ENCODE measurements at places on chromosomes 12 and 14.

DNA sequence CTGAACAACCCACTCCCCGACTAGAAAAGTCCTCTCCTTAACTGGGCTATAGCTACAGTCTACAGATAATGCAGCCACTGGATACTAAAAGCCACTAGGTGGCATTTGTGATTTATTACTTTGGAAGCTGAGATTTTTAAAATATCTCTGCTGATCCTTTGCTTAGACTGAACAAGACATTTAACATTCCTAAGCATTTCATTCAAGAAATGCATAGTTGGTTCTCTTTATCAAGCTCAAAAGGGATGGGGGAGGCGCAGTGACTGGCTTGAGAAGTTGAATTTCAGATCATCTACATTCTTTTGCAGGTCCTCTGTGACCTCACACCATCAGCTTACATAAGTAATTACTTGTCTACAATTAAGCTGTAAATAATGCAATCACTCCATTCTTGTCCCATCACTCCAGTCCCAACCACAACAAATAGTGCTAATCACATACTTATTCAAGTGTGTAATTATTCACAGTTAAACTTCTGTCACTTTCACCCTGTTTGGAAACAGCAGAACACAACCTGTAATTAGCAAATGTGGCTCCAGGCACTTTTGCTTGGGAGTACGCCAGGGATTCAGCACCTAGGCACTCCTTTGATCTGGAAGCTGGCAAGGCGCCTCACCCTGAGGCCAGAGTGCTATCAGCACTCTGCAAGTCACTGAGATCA is 203.6 kb downstream of the NOVA1 start:
- no peak for DNase-seq

DNA sequence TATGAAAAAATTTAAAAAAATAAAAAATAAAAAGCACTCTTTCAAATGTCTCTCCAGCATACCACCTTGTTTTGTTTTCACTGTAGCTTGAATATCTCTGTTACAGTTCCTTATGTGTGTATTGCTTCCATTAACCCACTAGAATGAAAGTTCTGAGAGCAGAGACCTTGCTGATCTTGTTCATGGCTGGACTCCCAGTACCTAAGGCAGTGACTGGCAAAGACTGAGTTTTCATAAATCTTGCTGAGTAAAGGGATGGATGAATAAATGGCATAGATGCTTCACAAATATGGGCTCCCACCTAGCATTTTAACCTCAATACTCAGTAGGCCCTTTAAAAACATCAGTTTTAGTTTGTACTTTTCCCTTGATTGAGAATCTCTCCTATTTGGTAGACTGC is 915.9 kb downstream of the DIO2 start:
- no peak for DNase-seq

DNA sequence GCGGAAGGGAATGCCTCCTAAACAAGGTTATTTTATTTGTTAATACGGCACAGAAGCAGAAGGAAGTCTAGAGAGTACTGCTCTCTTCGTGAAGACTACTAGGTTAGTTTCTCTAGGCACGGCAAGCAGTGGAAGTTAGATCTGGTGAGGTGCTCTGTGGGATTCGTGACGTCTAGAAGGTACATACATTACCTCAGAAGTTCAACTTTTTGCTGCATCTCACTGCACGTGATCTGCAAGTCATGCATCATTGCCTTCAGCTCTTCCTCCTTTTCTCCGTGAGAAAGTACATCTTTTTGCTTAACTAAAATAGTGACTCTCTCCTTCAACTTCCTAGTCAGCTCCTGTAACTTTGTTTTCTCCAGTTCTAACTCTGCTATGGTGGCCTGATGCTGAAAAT is 74.7 kb downstream of the NIN start:
- no peak for DNase-seq

DNA sequence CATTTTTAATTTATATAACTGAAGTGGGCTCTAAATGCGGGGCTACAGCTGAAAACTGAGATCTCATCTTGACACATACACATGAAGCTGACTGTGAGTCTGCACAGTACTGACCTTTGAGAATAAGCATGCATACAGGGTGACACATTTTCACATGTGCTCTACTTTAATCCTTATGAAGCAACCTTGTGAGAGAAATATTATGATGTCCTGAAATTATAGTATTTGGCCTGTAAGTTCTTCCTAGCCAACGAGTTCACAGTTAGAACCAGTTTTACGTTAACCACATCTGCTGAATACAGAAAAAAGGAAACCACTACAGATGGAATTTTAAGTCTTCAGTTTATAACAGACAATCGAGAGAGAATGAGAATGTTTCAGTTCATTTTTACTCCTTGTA is 70.3 kb downstream of the SPPL3 start:
- no peak for DNase-seq

- DNase-seq = no peak
Observed at GRCh38 chr14:61761557-61761956, 663 bp upstream of the SNAPC1 start.

DNA sequence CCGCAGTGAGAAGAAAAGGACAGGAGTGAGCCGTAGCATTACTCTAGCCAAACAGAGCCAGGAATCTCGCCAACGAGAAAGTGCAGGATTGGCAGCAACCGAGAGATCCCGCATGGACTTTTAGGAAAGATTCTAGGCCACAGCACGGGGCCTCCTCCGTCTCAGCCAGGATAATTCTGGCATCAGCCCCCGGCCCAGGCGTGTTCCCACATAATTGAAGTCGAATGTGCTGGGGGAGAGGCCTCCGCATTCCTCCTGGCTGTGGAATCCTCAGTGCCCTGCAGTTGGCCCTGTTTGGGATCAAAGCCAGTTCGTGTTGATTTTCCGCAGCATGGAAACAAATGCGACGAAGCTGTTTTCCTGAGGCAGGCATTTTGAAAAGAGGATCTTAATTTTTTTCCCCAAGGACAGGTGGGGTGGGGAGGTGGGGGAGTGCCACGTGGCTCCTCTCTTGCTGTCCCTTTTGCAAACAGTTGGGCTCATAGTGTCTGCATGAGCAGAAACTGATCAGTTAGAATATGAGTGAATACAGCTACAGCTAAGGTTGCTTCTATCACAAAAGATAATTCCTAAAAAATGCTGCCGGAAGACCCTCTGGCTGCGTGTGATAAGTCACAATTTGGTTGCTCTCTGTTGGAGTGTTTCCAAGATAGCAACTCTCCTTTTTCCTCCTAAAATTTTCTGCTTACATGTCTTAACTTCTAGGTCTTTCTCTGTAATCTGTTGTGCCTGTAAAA is 37.3 kb upstream of the ATXN2 start:
- no peak for DNase-seq

GRCh38 chr14:49907186-49907585 is 14.3 kb downstream of the ARF6 start:
- no peak for DNase-seq

DNA sequence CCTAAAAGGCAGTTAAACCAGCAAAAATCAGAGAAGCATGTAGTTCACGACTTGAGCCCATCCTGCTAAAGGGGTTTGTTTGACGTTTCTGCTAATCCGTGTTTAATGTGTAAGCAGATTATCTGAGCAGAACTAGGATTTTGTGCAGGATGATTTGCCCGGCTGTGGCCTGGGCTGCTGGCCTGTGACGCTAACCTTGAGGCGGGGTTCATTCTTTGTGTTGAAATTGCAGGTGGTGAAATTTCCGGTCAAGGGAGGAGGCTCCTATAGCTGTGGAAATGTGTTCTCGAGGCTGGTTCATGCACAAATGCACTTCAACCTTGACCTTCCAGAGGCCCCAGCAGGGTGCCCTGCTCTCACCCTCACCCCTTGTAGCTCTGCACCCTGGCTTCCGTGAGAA is 63.7 kb downstream of the SLC24A4 start:
- no peak for DNase-seq

GRCh38 chr12:103571286-103571685 is 15.8 kb upstream of the STAB2 start:
- no peak for DNase-seq

DNA sequence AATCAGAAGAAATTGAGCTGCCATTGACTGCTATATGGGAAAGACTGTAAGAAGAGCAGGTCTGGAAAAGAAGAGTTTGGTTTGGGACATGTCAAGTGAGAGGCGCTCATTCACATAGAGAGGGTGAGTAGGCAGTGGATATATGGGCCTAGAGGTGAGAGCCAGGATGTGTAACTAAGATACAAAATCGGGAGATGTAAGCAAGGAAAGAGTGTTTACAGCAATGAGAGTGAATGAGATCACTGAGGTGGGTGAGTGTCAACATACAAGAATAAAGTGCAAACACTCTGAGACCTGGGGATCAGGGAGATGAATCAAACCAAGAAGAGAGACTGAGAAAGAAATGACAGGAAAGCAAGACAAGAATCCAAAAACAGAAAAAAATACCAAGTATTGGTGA is 58.0 kb upstream of the RTRAF start:
- DNase-seq = no peak

- DNase-seq = no peak
Observed at GRCh38 chr12:24707334-24707733, 241.6 kb downstream of the BCAT1 start.

DNA sequence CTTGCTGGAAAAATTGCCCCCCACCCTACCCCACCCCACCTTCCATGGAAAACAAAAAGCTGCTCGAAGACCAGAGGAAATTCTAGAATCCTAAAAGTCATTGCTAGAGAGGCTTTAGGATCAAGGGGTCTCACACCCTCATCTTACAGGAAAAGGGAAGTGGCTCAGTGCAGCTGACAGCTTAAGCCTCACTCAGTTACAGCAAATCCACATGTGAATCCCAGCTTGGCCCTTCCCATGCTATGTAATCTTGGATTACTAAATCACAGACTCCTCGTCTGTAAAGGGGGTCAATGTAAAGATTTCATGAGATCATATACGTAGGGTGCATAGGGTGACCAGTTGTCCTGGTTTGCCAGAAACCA is 25.9 kb downstream of the CMKLR1 start:
- no peak for DNase-seq

DNA sequence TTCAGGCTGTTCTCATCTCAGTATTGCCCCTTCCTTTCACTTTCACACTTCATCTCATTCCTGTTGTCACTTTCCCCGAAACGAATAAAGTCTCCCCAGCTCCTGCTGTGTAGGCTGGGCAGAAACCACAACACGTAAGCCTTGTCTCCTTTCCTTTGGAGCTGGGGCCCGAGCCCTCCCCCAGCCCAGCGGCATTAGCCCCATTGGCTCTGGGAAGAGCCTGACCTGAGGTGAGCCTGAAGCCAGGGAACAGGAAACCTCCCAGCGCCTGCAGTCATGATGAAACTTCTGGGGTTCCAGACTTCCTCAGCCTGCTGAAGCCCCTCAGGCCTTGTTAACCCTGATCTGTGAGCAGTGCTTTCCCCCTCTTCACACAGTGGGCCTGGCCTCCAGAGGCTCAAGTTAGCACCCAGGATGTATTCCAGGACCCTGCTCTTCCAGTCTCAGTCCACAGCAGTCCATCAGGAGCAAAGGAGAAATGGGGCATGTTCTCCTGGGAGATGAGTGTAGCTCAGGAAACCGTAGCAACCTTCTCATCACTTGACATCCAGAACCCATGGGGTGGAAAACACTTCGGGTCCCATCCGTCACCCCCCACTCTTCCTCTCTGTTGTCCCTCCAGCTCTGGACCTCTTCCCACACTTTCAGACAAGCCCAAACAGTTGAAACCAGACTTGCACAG is 21.8 kb downstream of the VASH1 start:
- no peak for DNase-seq

DNA sequence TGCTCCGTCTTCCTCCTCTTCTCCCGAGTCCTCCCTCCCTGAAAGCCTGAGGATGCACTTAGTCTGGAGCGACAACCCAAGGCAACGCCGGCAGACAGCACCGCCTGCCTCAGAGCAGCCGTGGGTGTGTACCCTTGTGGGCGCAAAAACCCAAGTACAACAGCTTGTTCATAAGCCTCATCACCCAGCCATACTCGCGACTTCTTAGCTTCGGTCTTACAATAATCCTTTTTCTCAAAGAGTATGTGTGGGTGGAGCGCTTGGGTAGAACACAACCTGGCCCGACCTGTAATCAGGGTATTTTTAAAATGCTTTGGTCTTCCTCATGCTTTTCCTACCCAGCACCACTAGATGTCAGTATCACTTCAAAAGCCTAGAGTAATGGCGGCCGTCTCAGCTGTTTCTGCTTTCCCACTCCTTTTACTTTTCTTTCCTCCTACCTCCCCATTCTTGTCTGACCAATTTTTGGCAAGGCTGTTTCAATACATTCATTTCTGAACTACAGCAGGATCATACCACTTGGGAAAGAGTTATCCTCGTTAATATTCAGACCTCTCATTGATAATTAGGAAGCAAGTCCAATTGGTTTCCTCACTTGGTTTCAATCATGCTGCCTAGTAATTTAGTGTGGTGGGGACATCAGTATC is 198.9 kb downstream of the EPS8 start:
- no peak for DNase-seq

DNA sequence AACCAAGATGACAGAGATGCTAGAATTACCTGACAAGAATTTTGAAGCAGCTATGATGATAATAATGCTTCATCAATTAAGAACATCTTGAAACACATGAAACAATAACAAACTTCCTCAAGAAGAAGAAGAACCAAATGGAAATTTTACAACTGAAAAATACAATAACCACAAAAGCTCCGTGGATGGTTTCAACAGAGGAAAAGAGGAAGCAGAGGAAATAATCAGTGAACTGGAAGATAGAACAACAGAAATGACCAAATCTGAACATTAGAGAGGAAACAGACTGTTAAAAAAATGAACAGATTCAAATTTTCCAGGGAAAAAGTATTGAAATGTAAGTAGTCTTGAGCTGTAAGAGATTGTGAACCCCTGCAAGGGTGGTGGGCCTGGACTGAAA is 62.8 kb upstream of the SLC35F4 start:
- DNase-seq = no peak

DNA sequence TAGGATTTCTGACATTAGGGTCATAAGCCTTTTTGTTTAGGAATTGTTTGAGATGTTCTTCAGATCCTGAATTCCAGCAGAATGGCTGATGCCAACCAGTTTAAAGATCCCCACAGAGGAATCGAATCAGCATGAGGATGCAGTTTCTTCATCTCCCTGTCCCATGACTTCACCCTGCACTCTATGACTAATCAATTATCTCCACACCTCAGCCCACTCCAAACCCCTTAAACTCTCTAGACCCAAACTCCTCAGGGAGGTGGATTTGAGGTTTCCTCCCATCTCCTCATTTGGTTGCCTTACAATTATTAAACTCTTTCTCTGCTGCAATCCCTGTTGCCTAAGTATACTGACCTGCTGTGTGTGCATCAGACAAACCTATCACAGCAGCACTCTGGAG is 86.5 kb upstream of the CRY1 start:
- DNase-seq = no peak

GRCh38 chr12:114655934-114656749 is 27.8 kb downstream of the TBX3 start:
- no peak for DNase-seq

- no peak for DNase-seq
Observed at GRCh38 chr12:65248656-65249633, 29.5 kb upstream of the MSRB3 start.

- DNase-seq = no peak
Observed at GRCh38 chr12:132550014-132550802, 60.2 kb downstream of the LRCOL1 start.

Measured in GOT3 (cell line).